ENCODE measurements at places on chromosomes 11 and 22.
A peak's percentile ranks its signal among the peaks of the same experiment; 100 is the strongest.

DNA sequence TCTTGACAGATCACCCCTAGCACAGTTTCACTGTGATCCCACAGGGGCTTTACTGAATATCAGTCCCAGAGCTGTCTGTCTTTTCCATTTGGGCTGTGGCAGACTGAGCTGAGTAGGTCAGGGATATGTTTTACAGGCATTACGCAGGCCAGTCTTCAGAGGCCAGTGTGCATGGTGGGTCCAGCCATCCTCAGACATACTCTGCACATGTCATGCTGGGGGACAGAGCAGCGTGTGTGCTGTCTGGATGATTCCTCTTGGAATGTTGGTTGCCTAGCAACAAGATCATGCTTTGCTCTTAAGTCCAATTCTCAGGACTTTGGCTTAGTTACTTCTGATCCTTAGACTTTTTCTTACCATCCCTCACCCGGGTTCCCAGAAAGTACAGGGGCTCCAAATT lies 736.5 kb downstream of the DLG2 start:
- no peak for DNase-seq

- no peak for DNase-seq
Observed at GRCh38 chr11:1817511-1817910, 17.3 kb upstream of the SYT8 start.

DNA sequence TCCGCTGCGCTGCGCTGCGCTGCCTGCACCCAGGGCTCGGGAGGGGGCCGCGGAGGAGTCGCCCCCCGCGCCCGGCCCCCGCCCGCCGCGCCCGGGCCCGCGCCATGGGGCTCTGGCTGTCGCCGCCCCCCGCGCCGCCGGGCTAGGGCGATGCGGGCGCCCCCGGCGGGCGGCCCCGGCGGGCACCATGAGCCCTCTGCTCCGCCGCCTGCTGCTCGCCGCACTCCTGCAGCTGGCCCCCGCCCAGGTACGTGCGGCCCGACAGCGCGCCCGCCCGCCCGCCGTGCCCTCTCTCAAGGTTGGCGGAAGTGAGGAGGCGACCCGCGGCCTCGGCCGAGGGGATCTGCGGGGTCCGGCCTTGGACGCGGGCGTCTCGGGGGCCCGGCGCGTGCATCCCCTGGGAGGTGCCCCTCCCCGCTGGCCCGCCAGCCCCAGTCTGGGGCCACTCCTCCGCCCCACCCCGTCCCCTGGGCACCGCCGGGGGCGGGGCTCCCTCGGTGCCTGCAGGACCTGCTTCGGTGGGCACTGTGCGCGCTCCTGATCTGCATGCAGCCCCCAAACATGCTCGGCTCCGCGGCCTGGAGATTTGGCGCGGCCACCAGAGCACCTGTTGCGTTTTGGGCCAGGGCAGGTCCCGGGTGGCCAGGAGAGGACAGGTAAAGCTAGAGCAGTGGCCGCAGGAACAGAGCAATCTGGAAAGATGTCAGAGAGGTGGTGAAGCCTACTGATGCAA lies 429 bp downstream of the VEGFB start:
- no peak for DNase-seq

DNA sequence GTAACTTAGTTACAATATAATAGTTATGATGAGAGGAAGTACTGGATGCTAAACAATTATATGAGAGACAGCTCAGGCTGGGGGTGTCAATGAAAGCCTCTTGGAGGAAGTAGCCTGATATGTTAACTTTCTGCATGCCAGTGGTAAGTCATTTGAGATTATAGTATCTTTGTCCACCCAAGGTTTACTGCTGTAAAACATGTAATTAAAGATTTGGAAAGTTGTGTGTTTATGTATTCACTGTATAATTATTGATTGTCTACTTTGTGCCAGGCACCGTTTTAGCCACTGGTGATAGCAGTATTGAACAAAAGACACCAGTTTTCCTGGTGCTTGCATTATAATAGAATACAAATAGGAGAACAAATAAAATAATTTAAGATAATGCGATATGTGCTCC lies 624 bp upstream of the DNAJB7 start:
- no peak for DNase-seq

GRCh38 chr22:49960159-49961004 lies at the start of gene PIM3:
Gene PIM3, plus strand, starts transcription at chr22:49960772. Its CDS starts 176 bp downstream, at chr22:49960948.
- peak; percentile 95 for DNase-seq

GRCh38 chr22:31790240-31790639 lies 36.4 kb downstream of the DEPDC5 start:
- DNase-seq, result peak; percentile 8

- DNase-seq, result no peak
Observed at GRCh38 chr11:15818132-15818842, 538.1 kb downstream of the SOX6 start.

DNA sequence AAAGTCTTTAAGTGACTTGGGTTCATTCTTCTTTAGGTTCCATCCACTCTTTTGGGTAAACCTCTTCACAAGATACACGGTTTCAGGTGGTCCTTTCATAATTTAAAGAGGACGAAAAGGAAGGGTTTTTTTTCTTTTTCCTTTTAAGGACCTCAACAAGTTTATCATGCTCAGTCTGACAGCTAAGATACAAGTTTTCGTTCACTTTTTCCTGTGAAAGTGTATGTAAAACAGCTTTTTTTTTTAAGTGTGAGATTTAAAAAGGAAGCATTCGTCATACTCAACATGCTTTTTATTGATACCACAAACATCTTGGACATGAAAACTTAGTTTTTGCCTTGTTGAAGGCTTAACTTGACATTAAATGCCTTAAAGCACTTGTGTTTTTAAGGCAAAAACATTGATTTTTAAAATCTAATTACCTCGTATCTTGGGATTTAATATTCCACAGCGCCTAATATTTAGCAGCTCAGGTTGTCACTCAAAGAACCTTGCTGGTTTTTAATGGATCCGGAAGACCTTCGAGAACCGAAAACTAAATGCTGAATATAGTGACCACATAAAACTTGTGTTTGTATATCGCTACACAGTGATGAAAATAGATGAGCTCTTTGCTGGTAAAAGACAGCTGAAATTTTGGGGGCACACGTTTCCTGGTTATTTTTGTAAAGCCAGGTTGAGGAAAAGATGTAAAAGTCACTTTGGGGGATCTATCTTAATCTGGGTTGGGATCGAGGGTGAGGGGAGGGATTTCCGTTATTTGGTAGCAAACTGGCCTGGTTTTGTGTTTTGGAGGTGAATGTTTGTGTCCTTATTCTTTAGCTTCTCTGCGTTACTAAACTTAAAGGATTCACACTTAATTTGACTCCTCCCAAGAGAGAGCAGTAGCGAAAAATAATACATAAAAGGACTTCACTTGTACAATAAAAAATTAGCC lies 2.3 kb downstream of the PCF11 start:
- DNase-seq, result no peak

DNA sequence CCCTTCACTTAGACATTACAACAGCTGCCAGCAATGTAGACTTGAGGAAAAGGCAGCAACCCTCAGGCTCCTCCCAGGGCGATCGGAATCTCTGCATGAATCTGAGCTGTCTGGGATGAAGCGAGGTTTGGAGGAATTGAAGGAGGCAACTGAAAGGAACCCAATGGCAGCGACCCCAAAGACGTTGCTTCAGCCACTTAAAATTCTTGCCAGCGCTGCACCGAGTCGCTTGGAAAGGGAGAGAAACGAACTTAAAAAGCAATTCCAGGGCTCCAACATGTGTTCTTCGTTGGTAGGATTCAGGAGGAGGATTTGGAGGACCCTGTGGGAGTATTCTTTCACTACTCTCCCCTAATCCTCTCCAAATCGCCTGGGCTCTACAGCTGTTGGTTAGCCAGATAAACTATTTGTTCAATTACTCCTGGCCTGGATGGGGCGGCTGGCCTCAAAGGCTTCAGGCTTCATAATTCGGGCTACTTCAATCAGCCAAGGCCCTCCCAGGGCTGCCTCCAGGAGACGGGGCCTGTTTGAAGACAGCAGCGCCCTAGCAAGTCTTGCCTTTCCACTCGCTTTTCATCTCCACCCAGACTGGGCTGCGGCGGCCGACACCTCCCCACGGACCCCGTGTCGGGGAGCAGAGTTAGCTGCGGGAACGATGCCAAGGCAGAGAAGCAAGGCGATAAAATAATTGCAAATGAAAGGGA lies 72.4 kb upstream of the TMEM45B start:
- no peak for DNase-seq

GRCh38 chr22:31248138-31248745 lies 36.1 kb downstream of the LIMK2 start:
- peak; percentile 60 for DNase-seq

GRCh38 chr22:40334060-40334459 lies 12.2 kb upstream of the ADSL start:
- no peak for DNase-seq

DNA sequence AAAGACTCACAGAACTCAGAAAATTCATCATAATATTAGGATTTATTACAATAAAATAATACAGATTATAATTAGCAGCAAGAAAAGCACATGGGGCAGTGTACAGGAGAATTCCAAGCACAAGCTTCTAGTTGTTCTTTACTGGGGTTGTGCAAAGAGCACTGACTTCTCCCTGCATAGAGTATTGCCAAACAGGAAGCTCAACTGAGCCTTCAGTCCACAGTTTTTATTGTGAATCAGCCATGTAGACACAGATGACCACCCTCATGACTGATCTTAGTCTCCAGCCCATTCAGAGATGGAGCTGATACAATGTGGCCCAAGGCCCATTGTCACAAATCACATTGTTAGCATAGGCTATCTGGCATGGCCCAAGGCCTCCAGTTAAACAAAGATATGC lies 798.9 kb downstream of the KCNA4 start:
- DNase-seq, result no peak

- DNase-seq, result no peak
Observed at GRCh38 chr11:2795491-2795991, 90.0 kb downstream of the CDKN1C start.

GRCh38 chr22:17063411-17064106 lies 21.2 kb upstream of the IL17RA start:
- DNase-seq, result no peak

GRCh38 chr11:60777572-60777971 lies 7.6 kb upstream of the MS4A10 start:
- DNase-seq, result peak; percentile 22

DNA sequence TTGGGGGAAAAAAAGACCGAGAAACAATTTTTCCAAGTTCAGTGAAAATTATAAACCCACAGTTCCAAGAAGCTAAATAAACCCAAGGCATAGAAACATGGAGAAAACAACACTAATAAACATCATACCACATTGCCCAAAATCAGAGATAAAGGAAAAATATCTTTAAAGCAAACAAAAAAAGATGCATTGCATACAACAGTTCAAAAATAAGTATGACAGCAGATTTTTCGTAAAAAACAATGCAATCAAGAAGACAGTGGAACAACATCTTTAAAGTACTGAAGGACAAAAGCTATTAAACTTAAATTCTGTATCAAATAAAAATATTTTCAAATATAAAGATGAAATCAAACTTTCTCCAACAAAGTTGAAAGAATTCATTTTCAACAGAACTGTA lies 921.3 kb downstream of the METTL15 start:
- DNase-seq, result no peak
